ENCODE measurements at places on chromosomes 6 and 20.

DNA sequence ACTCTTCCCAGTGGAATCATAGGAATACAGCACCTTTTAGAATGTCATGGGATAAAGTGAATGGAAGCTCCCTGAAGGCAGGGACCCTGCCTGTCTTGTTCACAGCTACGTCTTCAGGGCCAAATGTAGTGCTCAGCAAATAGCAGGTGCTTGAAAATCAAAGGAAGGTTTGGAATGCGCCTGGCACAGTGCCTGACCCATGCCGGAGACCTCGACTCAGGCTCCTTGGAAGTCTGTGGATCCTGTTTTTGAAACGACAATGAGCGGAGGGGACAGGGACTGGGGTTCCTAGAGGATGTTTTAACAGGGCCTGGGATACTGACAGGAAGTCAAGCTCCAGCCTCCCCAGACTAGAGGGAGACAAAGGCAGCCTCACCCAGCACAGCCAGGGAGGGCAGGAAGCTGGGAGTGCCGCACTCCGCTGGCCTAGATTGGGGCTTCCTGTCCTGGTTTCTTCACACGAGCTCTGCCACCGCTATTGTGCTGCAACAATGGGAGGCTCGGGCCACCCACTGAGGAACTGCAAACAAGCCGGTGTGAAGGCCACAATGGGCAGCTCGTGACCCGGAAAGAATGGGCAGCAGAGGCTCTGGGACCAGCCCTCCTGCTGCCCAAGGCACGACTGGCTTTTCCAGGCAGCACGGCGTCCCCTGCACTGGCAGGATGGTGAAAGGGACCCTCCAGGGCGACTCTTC is 76.7 kb downstream of the PREX1 start:
- no peak for DNase-seq

- no peak for DNase-seq
These were observed 110.8 kb upstream of the MLN start for GRCh38 chr6:33914645-33915044.

- no peak for DNase-seq
These were observed 18.4 kb downstream of the TP53RK start for GRCh38 chr20:46670585-46671584.

- no peak for DNase-seq
These were observed 699.1 kb upstream of the ADGRB3 start for GRCh38 chr6:67935976-67936477.

- peak; percentile 94 for DNase-seq
These were observed 8.3 kb upstream of the NCOA3 start for GRCh38 chr20:47493175-47493962.

GRCh38 chr20:51277961-51278360 is 255.1 kb upstream of the KCNG1 start:
- no peak for DNase-seq

DNA sequence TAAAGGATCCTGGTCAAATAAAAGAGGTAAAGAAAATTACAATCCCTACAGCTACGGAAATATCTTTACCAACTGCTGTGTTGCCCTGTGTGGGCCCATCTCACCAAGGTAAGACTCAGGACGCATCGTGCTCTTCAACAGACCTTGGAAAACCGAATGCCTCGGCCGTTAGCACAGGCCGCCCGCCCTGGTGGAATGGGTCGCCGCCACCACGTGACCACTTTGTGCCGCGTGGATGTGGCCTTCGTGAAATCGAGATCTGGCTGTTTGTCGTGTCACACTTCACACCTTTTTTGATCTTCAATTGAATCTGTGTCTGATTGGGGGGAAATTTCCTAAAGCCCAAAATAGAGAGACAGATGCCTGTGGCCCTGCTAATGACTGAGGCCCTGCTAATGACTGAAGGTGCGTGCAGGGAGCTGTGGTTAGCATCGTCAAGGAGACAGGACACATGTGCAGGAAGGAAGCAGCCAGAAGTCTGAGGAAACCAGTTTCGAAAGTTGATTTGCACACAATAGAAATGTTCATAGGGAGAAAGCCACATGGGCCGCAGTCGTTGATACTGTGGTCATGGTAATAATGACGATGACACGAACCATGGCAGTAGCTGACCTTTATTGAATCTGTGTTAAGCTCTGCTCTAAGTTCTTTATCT is 175.7 kb upstream of the SNX9 start:
- DNase-seq: no peak

- peak; percentile 25 for DNase-seq
These were observed 73.3 kb downstream of the OTOR start for GRCh38 chr20:16821211-16822089.

- no peak for DNase-seq
These were observed 16.2 kb upstream of the EMILIN3 start for GRCh38 chr20:41382791-41383305.

DNA sequence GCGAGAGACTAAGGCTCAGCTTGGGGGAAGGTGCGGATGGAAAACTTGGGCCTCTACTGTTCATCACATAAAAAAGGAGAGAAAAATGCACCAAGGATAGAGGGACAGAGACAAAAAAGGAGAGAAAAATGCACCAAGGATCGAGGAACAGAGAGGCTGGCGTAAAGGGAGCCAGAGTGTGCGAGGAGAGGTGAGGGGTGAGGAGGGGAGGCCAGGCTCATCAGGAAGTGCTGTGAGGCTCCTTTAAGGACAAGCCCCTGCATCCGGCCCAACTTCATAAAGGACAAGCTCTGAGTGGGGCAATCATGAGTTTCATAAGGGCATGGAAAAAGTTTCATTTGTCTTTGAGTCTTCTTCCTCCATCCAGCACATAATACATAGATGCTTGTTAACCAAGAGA is 117.2 kb upstream of the NXT1 start:
- no peak for DNase-seq

DNA sequence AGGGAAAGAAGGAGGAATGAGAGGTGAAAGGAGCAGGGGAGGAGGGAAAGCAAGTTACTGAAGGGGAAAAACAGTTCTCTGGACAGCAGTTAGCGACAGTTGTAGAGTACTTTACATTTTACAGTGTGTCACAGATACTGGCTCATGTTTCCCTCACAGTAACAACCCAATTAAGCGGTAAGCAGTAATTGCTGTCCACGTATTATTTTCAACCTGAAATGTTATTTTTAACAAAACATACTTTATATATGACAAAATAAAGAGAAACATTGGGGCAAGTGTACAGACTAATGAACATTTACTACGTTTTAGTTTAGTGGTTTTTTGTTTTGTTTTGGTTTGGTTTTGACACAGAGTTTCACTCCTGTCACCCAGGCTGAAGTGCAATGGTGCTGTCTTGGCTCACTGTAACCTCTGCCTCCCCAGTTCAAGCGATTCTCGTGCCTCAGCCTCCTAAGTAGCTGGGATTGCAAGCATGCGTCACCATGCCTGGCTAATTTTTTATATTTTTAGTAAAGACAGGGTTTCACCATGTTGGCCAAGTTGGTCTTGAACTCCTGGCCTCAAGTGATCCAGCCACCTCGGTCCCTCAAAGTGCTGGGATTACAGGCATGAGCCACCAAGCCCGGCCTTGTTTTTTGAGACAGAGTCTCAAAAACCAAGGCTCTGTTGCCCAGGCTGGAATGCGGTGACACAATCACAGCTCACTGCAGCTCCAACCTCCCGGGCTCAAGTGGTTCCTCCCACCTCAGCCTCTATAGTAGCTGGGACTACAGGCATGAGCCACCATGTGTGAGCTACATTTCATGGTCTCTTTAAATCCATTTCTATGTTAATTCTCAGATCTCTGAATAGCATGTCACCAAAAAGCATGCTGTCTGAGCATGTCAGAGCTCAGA is 22.6 kb upstream of the BTN3A2 start:
- no peak for DNase-seq

DNA sequence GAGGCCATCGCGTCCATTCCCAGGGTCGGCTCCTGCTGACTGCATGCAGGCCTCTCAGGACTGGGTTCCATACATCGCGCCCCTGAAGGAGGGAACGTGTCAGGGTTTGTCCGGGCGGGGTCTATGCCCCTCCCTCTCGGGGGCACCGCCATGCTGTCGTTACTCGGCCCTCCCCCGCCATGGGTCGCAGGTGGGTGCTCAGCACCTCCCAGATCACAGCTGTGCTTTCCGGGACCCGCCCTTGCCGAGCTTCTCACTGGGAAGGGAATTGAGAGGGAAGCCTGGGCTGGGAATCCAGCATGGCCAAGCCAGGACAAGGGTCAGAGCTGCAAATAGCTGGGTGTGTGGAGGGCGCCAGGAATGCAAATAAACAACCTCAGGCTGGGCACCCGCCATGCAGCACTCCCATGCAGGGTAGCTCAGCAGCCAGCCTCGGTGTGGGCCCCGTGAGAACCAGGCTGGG is at the start of gene FRMD1:
Gene FRMD1 (minus strand): TSS at position 270 of the 463 bp plus-strand sequence. CDS start 118 bp downstream, at position 152.
- no peak for DNase-seq

DNA sequence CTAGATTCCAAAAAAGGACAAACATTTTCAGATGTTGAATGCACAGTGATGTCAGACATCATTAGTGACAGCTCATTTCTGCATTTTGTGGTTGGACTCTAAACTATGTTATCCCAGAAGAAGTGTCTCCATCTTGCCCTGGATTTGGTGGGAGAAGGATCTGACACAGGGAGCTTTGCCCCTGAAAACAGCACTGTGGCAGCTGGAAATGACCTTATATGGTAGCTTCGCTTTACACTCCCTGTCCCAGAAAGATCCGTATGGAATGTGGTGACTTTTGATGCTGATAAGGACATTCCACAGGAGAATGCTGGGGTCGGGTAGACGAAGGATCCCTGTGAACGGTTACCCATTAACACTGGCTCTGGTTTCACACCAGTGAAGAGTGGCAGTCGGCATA is 87.2 kb upstream of the EDN1 start:
- no peak for DNase-seq

GRCh38 chr6:109446541-109446940 is 6.0 kb downstream of the SMPD2 start:
- DNase-seq: no peak

GRCh38 chr6:107684996-107685395 is 139.1 kb downstream of the SCML4 start:
- DNase-seq: no peak

GRCh38 chr6:124577734-124578281 is 384.4 kb upstream of the RNF217 start:
- no peak for DNase-seq

DNA sequence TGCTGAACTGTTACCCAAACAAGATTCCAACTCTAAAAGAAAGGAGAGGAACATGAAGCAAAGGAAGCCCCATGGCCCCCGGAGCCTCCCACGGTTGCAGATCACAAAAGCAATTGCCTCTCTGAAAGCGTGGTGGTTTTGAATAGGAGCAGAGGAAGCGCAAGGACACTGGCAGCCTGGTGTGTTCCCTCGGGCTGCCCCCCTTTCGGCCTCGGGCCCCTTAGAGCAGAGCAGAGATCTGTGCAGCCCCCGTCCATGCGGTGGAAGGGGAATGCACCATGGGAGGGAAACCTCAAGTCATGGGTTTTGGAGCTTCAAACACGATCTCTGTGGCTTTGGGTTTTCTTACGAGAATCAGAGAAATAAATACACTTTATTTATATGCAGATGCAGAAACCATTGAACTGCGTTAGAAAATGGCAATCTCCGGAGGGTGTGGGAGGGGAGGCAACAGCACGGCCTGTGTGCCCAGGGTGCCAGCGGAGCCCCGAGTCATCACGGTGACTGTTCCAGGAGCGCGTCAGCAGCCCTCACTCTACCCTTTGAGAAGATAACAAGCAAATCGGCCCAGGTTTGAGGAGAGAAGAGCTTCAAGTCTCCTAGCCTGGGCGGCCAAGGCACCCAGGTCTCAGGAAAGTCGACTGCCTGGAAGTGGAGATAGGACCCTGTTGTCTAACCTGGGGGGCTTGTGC is 20.5 kb downstream of the FOXF2 start:
- no peak for DNase-seq

DNA sequence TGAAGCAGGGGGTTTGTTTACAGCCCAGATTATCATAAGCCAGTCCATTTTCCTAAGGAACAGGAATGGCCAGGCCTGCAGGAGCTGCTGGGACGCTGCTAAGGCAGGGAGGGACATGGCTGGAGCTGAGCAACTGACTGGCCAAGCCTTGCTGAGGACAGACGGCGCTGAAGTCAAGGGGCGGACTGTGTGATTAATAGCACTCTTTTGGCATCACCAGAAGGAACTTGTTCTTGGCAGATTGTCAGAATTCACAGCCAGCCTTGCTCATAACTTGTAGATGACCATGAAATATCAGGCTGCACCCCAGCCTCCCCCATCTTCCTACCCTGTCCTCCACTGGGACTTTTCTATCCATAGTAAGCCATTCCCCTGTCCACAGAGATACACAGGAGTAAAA is 218.8 kb upstream of the RNF24 start:
- no peak for DNase-seq

- DNase-seq: no peak
These were observed 4.5 kb downstream of the CCDC170 start for GRCh38 chr6:151498327-151498726.

- no peak for DNase-seq
These were observed 644 bp downstream of the KIZ start for GRCh38 chr20:21126581-21126870.

DNA sequence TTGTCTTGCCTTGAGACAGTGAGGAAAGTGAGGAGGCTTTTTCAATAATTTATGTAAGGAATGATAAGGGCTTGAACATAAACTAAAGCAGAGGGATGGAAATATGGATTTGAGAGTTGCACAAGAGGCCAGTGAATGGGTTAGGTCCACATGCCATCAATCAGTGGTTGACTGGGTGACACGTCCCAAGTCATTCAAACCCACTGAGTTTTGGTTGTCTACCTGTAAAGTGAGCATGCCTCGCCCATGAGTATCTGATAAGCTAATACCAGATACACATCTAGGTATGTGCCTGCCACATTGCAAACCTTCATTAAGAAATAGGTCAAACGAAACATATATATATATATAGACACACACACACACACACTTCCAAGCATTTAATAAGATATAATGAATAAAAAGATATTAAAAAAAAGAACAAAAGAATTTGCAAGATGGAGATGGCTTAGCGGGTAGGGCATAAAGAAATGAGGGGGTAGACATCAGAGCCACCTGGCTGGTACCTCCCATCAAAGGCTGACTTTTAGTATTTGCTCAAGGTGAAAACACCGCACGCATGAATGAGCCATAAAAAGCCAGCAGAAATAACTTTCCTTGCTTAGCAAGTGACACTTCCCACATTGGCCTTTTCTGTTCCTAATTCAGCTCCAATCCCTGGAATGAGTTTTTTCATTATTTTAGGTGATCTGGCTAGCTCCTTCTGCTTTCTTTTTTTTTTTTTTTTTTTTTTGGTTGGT is 109.1 kb upstream of the GGTLC1 start:
- peak; percentile 68 for DNase-seq

- DNase-seq: no peak
These were observed 186.7 kb downstream of the GJA10 start for GRCh38 chr6:90080876-90081481.

DNA sequence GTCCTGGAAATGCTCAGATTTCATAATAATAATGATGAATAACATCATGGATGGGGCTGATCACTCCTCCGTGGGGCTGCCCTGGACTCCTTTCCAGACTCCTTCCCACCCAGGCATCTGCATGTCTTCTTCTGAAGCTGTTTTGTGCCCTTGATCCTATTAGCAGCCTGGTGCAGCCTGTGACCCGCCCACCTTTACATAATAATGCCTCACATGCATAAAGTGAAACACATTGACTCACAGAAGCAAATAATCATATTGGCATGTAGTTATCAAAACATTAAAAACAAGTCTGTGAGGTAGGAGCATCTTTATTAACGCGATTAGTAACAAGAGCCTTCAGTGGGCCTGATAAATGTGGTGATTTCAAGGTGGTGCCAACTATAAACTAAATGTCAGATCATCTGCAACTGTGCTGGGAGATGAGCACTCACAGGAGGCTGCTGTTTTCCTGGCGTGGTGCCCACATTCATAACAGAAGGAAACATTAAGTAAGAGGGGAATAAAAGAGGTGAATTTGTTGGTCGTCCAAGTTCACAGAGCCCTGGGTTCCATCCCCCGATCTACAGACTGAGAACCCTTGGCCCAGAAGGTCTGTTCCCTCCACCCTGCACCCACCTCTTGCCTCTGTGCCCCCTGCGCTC is 344.7 kb downstream of the CDH4 start:
- no peak for DNase-seq
